ENCODE measurements at places on chromosomes 16 and 17.

GRCh38 chr17:63275971-63276745, 169.9 kb downstream of the CYB561 start:
- no peak for DNase-seq

DNA sequence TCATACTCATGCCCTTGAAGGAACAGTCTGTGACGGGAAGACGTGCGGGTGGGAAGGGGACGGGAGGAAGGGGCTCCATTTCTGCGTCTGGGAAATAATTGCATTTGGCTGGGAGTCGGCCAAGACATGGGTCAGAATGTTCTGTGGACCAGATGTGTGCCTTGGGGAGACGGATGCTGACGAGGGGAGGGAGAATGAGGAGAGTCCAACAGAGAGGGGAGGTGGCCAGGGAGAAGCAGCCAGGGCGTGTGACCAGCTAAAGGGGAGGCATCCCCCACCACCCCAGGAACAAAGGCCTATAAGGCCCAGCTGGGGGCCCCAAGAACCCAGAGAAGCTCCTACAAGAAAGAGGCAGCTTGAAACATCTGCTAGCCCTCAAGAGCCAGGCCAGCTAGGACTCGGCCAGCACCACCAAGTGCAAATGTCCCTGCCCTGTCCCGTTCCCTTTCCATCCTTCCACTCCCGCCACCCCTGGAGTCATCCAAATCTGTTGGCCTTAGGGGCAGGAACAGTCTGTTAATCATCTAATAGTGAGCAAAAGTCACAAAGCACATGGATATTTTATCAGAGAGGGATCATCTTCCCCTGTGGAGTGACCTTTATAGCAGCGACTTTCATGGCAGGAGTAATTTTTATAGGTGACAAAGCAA, 42.5 kb upstream of the BCO1 start:
- no peak for DNase-seq

DNA sequence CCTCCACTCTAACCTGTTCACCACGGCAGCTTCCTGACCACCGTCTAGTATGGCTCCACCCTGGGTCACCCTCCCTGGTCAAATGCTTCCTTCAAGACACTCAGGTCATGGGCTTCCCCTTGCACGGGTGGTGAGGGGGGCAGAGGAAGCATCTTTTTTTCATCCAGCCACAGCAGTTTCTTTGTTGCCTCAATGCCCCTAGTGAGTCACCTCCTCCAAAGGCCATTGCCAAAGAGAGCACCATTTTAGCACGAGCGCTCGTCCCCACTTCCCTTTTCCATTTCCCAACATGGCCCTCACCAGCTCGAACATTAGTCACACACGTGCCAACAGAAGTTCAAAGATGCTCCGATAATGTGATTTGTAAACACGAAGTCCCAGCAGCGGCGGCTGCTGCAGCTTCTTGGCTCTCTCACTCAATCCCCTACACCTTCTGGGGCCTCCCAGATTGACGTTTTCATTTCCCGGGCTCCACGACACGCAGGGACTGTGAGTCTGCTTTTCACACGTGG, 134.6 kb downstream of the GAS7 start:
- DNase-seq: peak; percentile 65

DNA sequence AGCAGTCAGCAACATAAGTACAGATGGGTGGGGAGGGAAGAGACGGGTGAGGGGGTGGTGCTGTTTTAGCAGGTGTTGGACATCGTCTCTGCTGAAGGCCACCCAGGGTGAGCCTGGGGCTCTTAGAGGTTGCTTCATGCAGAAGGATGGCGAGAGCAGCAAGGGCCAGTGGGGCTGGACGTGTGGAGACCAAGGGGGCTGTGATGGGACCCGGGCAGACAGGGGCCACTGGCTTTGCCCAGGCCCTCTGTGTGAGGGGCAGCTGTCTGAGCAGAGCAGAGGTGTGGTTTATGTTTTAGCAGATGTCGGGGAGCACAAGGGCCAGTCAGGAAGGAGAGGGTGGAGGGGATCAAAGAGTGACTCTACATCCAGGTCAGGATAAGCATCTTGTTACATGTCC, 4.8 kb downstream of the NARF start:
- no peak for DNase-seq

GRCh38 chr17:54902017-54902416, 1.4 kb downstream of the TOM1L1 start:
- no peak for DNase-seq

DNA sequence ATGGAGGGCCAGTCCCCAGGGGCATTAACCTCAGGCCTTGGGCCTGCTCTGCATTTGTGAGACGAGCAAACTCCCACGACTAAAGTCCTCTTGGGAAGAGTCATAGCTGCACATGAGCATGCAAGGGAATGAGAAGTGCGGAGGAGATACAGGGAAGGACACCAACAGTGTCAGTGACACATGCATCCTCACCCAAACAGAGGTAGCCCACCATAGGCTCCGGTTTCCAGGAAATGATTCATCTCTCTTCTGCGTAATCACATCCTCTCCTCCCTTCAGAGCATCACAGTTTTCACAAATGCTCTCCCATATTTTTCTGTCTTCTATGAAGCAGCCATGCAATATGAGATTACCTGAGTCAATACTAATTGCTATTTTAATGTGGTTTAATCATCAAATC, 725.7 kb upstream of the GOT2 start:
- no peak for DNase-seq

GRCh38 chr17:58574025-58574424, 59.6 kb upstream of the MTMR4 start:
- no peak for DNase-seq

DNA sequence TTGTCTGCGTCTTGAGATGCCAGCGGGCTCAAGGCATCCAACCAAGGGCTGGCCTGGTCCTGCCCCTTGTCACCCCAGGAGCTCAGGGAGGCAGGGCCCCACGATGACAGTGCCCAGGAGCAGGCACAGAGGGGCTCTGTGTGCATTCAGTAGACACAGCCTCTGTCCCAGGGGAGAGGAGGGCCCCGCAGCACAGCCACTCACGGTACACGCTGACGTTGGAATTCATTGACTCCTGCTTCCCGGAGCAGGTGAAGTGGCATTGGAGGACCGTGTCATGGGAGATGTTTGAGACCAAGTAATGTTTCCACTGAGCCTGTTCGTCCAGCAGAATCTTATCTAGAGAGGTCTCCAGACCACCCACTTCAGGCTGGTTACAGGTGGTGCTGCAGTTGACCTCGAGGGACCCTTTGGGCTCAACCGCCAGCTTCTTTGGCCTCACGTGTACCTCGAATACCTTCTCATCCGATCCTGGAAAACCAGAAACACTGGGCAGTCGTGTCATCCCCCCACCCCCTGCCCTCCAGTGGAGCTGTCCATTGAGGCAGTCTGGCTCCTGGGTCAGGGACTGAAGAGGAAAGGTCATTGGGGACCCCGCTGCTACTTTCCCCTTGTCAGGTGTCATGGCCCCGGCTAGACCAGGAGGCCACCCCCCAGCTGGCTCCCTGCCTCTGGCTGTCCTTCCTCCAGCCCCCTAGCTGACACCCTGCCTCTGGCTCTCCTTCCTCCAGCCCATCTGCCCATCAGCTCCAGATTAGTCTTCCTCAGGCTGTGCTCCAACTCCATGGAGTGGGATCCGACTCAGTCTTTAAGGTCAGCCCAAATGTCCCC, 7.0 kb downstream of the PRR29 start:
- DNase-seq: no peak

DNA sequence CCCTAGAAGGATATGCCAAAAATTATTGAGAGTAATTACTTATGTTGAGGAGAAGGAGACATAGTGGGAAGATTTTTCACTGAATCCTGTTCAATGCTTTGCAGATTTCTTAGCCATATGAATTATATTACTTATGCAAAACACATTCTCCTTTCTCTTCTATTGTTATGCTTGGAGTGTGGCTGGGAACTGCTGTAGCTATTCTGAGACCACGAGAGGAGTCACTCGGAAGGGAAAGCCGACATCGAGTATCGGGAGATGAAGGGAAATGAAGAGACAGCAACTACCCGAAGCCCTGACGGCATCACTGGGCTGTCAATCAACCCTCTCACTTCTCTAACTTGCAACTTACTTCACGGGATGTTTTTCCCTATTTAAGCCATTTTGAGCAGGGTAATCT, 39.6 kb downstream of the STX8 start:
- no peak for DNase-seq

DNA sequence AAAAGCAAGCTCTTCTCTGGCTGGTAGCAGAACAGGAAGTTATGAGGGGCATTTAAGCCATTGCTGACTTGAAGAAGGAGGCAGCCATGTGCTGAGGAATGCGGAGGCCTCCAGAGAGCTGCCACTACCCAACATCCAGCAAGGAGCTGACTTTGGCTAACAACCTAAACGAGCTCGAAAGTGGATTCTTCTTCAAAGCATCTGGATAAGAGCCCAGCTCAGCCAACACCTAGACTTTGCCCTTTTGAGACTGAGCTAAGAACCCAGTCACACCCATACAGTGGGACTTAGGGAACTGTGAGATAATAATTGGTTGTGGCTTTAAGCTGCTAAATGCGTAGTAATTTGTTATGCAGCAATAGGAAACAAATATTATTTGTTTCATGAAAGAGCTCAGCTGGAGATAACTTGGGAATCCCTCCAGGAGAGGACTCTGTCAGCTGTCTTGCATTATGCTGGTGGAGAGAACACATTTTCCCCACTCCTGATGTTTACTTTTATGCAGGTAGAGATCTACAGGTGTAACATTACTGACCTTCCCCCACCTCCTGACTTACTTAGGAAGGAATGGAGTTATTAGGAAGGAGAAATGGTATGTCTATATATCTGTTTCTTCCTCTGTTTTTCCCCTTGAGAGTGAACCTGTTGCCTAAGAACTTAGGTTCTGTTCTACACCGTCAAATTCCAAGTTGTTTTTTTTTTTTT, 52.7 kb upstream of the ZNF629 start:
- DNase-seq: no peak

- peak; percentile 87 for DNase-seq
Measured at GRCh38 chr17:6755281-6755680, 565 bp upstream of the XAF1 start.

GRCh38 chr16:31451681-31452351, 7.5 kb upstream of the ARMC5 start:
- peak; percentile 79 for DNase-seq

DNA sequence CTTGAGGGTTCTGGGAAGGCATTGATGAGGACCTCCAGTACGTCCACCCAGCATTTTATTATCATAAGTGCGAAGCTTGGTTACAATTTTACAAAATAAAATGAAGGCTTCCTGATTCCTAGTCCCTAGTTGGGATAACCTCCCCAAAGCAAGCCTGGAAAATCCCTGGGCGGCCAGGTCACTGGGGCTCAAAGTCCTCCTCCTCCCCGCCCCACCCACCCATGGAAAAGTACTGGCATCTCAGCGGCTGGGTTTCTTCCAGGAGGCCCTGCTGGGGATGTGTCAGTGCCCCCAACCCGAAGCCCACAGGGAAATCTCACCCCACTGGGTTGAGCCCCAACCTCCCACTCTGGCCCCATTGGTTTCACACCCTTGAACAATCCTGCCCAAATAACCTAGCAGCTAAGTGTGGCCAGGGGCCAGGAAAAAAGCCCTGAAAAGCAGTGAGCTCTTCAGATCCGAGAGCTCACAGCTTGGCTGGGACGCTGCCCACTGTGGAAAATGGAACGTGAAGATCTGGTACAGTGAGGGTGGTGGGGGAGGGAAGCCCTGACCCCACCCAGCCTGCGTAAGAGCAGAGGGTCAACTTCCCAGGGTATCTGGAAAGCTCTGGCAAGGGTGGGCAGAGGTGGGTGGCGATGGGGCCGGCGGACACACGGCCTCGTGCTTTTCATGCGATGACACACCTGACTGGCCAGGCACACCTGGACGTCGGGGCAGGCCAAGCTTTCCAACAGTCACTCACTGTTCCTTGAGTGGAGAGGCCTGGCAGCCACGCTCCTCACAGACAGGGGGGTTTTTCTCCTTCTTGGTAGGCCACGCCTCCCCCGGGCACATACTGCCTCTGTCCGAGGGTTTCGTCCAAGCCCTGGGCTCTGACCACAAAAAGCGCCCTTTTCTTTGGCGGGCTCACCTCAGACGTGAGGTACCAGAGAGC, 324.5 kb downstream of the SOX9 start:
- DNase-seq: no peak

GRCh38 chr16:11074131-11074530, 129.8 kb downstream of the CLEC16A start:
- no peak for DNase-seq

DNA sequence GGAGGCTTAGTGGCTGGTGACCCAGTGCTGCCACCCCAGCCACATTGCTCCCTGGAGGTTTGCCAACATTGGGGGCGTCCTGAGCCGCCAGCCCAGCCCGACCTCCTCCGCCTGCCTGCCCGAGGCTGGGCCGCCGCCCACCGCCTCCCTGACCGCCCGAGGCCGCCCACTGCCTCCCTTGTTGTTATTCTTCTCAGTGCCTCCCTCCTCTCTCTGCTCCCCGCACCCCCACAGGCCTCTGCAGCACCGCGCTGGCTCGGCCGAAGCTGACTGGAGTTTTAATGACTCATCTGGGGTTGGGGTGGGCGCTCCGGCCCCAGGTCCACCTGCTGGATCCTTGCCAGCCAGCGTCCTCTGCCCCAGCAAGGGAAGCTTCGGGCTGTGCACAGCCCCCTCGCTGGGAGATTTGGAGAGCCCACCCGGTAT, 102.5 kb downstream of the RBFOX3 start:
- no peak for DNase-seq

- no peak for DNase-seq
Measured at GRCh38 chr17:34222722-34223497, 32.2 kb upstream of the CCL2 start.

DNA sequence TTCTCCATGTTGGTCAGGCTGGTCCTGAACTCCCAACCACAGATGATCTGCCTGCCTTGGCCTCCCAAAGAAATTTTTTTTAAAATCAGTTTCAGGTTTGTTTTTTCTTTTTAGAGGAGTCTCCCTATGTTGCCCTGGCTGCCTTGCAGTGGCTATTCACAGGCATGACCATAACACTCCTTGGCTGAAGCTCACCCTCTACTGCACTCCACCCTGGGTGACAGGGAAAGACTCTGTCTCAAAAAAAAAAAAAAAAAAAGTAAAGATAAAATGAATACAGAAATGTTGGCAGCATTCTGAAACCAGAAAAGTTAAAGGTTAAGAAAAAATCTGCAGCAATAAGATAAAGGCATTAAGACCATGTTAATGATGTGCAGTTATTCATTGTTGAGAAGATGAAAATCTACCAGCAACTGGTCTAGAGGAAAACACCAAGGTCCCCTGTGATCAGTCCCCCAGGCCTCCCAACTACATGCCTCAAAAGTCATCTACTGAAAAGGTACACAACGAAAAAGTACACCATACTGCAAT, 15.1 kb downstream of the YWHAE start:
- DNase-seq: peak; percentile 46

DNA sequence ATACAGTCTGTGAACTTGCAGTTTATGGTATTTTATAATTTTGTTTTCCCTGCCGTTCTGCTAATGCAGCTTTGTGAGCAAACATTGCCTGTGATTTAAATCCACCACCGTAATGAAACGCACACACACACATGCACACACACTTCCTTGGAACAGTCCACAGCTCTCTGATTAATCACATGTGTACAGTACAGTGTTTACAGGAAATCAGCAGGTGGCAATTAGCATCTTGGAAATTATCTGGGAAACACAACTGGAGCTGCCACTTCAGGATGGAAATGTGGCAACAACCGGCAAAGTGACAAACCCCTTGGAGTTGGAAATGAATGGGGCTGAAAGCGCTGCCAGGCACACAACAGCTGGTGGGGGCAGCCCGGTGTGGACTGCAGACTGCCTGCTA, 12.9 kb upstream of the ZKSCAN2 start:
- no peak for DNase-seq

Measured in cardiac muscle cell (in vitro differentiated cells and primary cell).